ENCODE measurements at places on chromosomes 1 and 21.

- no peak for DNase-seq
Measured at GRCh38 chr1:245290836-245291235, 136.1 kb downstream of the KIF26B start.

- no peak for DNase-seq
Measured at GRCh38 chr1:243596431-243597062, 253.5 kb downstream of the AKT3 start.

GRCh38 chr1:189275796-189276195 lies 1201.9 kb downstream of the BRINP3 start:
- DNase-seq, result no peak

DNA sequence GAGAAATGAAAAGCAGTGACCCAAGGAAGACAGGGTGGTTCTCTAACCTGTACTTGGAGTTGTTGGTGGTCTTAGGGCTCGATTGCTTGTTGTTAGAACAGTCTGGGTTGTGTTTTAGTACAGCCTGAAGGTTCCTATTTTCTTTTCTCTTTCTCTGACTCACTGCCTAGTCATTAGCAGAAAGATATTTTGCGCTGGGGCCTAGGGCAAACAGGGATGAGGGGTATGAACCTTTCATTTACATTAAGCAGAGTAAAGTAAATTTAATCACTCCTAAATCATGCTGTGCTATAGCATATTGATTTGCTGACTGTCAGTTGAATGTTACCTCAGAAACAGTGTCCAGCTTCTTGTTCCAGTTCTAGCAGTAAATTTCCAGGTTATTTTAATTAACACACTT lies 197.2 kb downstream of the RWDD3 start:
- DNase-seq, result no peak

- DNase-seq, result no peak
Measured at GRCh38 chr21:46097336-46098293, at the start of gene COL6A2. TSS of gene COL6A2 (plus strand) at chr21:46098112.

All from hypothalamus (tissue), 51 donors.